Naive thymus-derived CD8-positive, alpha-beta T cell (primary cell): ENCODE measurements at places on chromosomes 11 and 22. TPM values are rescaled to one million over a fixed set of nuclear protein-coding genes. Genes with fewer than 3 reads are reported as not detected.

DNA sequence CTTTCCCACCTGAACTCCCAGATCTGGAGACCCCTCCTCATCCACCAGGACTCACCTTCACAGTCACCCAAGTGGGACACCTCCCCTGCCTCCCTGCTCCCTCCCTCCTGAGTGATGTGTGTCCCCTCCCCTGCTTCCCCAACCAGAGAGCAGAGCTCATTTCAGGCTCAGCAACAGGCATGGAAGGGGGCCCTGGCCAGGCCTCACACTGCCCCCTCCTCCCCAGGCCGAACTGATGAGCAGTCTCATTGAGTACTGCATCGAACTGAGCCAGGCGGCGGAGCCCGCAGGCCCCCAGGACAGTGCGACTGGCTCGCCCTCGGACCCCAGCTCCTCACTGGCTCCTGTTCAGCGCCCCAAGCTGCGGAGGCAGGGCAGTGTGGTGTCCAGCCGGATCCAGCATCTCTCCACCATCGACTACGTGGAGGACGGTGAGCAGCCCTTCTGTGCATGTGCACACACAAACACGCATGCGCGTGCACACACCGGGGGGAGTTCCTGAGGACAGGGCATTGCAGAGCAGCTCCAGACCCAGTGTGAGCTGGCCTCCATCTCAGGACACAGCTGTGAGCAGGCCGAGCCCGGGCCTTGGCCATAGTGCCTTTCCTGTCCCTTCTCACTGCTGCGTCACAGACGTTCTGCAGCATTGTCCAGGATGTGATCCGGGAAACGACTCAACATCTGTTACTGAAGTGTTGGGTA is 17.8 kb upstream of the NEAT1 start:
- DNase-seq, result no peak

The LRRN4CL gene
- not detected for polyA plus RNA-seq

DNA sequence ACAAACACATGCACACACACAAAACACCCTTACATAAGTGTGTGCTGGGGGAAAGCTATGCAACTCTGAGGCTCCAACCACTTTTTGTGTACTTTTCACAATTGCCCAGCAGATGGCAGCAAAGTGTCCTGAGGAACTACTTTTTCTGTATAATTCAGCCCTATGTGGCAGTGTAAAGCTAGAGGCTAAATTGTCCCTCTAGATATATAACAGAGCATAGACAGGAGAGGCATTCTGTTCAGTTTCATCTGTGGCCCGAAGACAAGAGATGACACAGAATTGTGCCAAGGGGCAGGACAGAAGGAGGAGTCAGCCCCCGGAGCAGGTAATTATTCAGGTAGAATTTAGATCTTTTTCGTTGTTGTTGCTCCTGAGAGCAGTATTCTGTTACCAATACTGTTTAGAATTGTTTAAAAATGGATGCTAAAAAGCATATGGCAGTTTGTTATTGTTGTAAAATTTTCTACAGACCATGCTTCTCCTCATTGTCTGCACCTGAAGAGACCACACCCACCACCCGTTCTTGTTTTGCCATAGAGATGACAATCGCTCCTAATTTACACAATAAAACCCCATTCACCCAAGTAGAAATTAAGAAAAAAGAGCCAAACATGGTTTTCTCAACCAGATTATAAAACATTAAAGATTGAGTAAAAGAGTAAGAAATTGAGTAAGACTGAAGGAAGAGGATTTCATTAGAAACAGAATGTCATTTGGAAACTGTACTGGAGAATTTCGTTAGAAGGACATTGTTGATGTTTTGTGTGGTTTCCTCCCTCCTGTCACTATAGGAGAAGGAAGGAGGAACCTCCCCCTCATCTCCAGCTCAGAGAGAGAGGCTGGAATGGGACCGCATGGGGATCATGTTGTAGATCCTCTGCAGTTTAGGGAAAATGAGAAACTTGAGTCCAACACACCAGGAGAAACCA is 14.5 kb upstream of the MS4A7 start:
- DNase-seq, result peak; percentile 42

The P2RY6 gene
- not detected for polyA plus RNA-seq

GRCh38 chr11:44936525-44936924 is 14.2 kb downstream of the TP53I11 start:
- DNase-seq, result peak; percentile 77

GRCh38 chr22:42229455-42230149 is 40.9 kb downstream of the TCF20 start:
- DNase-seq, result no peak

DNA sequence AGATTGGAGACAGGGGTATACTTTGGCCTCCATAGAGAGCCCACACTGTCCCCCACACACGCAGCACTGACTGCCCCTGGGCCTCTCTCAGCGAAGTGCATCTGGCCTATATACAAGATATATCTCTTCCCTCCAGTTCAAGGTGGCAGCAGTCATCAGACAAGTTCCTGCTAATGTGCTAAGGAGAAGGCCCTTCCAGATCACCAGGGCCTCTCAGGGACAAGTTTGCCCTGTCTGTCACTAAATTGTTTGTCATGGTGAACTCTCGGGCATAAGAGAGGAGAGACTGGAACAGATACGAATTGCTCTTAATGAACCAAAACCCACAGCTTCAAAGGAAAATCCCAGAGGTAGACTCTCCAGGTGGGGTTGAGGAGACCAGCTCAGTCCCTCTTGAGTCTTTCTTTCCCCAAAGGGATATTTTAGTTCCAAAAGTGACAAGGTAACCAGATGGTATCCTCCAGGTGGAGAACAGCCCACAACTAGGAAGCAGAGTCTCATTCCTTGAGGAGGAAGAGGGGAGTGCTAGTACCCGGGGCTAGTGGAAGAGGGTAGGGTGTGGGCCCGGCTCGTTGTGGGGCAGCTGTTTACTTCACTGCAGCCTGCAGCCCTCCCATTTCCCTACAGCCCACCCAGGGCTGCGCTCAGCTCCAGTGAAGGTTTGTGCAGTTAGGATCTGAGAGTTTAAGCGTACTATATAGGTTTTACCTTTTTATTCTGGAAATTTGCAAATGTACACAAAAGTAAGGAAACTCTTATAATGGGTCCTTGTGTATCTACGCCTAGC is 2.2 kb upstream of the SLC35C1 start:
- no peak for DNase-seq

DNA sequence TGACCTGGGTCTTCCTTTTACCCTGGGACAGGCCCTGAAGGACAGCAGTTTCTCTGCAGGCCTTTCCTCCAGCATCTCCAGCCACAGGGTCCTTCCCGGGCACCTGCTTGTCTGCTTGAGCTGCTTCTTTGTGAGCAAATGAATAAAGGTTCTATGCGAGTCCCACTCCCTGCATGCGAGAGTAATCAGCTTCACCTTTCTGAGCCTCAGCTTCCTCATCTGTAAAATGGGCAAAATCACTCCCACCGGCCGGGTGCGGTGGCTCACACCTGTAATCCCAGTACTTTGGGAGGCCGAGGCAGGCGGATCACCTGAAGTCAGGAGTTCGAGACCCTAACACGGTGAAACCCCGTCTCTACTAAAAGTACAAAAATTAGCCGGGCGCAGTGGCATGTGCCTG is 31.1 kb downstream of the IFT27 start:
- DNase-seq, result no peak

The OR4D5 gene
- polyA plus RNA-seq, result not detected

- no peak for DNase-seq
These were observed 1628.6 kb upstream of the RAG2 start for GRCh38 chr11:38226684-38227083.

GRCh38 chr11:15371533-15371932 is 256.8 kb downstream of the INSC start:
- no peak for DNase-seq

DNA sequence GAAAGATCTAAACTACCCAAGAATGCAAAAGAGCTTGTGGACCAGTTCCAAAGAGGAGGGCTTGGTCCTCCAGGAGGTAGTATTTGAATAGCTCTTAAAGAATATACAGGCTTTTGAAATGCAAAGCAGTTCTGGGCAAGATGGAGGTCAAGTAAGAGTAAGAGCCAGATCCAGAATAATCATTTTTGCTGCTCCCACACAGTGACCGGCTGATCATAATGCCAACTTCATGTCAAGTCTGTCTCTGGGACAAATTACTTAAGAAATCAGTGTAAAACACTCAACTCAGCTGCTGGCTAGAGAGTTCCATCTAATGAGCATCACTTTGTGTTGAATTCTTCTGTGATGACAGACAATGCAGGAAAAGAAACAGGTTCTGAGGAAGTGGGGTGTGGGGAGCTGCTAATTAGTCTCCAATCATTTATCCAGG is 250.9 kb upstream of the NARS2 start:
- no peak for DNase-seq

- DNase-seq, result no peak
These were observed 171.4 kb upstream of the CTSC start for GRCh38 chr11:88508759-88509581.

DNA sequence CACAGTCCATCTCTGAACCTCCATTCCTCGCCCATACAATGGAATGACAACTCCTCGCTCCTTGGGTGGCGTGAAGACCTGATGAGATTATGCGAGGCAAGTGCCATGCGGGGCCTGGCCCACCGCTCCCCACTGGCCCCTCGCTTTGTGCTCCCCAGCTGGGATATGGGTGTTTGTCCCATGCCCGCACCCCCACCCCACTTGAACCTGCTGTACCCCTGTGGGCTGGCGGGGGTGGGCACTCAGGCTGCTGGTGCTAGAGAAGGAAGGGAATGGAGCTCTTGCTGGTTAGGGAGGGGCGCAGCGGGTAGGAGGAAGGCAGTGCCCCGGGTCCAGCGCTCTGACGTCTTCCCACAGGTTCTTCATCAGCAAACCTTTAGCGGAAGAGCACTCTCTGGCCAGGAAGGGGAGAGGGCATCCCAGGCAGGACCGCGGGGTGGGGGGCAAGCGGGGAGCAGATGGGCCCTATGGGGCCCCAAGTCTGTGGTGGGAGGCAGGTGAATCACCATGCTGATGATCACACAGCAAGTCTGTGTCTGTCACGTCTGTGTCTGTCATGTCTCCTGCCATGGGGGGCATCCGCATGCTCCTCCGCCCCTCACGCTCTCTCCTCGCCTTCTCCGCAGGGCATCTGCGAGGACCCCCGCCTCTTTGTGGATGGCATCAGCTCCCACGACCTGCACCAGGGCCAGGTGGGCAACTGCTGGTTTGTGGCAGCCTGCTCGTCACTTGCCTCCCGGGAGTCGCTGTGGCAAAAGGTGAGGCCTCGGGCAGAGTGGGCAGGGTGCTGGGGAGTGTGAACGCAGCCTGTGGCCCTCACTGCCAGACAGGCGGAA is 9.4 kb upstream of the OMP start:
- DNase-seq, result no peak

The MFNG gene
- polyA plus RNA-seq, result 290 TPM

DNA sequence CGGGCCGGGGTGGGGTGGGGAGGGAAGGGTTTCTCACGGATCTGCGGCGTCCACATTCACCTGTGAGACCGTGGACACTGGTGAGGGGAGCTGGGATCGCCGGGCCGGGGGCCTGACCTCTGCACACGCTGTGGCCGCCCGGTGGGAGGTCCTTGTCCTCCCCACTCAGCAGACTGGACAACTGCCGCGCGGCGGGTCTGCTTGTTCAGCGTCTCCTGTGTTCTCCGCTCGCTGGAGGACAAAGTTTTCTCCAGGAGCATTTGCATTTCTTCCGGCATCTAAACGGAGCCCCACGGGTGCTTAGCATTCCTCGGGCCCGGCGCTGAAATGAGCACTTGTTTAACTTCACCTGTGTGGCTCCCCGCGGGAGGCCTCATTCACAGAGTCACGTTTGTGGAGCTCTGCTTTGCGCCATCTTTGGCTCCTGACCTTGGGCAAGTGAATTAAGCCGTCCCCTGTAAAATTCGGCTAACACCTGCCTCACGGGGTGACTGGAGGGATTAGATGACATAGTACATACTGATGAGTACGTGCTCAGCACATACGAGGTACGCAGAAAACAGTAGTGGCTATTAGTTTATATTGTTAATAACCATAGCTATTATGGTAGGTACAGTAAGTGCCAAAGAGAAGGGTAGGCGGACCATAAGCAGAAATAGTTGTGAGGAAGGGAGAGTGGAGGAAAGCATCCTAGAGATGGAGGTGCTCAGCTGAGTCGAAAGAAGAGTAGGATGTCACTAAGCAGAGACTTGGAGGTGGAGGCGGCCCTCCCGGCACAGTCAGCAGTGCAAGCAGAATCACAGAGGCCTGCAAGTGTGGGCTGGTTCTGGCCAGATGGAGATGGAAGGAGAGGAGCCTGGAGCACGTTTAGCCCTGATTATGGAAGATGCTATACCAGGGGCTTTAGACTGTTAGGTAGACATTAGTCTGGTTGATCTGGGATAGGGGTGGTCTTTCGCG is 885 bp downstream of the TRMU start:
- no peak for DNase-seq

GRCh38 chr11:61290905-61291690 is 4.0 kb downstream of the VWCE start:
- DNase-seq, result no peak

DNA sequence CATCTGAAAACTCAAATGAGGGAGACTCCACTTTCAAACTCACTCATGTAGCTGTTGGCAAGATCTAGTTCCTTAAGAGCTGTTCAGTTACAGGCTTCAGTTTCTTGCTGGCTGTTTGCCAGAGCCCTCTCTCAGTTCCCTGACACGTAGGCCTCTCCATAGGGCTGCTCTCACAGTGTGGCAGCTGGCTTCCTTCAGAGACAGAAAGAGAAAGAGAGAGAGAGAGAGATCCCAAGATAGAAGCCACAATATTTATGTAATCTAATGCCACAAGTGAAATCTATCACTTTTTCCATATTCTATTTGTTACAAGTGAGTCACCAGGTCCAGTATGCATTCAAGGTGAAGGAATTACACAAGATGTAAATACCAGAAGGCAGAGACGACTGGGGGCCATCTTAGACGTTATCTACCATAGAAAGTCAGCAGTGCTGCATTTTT is 168.8 kb downstream of the RCN1 start:
- no peak for DNase-seq

- no peak for DNase-seq
These were observed 922 bp upstream of the CSNK1E start for GRCh38 chr22:38317995-38318715.

The THRSP gene
- polyA plus RNA-seq, result not detected

DNA sequence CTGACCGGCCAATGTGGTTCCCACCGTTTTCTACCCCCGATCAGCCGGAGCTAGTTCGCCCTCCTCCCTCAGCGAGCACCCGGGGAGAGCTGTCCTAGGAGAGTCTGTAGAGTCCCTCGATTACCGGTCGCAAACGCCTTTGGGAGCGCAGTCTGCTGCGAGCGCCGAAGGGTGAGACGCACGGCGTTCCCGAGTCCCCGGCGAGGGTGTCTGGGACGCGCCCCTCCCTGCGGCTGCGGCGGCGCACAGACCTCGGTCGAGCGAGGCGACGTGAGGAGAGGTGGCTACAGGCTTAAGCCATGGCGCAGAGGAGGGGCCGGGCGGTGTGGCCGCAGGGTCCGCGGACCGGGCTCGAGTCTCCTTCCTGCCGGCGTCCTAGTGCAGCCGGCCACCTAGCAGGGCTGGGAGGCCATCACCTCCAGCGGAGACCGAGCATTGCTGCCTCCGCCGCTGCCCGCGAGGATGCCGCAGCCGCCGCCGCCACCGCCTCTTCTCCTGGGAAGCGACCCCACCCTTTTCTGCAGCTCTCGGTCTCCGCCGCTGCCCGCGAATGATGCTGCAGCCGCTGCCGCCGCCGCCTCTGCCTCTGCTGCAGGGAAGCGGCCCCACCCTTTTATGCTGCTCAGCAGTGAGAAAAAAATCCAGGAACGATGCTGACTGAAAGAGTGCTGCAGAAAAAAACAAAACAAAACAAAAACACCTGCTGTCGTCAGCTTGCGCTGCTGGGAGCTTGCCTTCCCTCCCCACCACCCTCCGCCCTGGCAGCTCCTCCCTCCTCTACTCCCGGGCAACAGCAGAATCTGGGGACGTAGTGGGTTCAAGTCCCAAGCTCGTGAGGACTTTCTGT is at the start of gene MAP6:
TSS of gene MAP6 (minus strand) at position 588 of the 847 bp plus-strand sequence. CDS start 669 bp downstream, outside the sequence.
- no peak for DNase-seq

- DNase-seq, result peak; percentile 11
These were observed 883.9 kb downstream of the BRD1 start for GRCh38 chr22:48943567-48944432.
